ENCODE measurements at places on chromosomes 4 and X.
A peak's percentile ranks its signal among the peaks of the same experiment; 100 is the strongest.

- peak; percentile 51 for DNase-seq
Measured at GRCh38 chr4:139015948-139016471, 429 bp downstream of the NOCT start.

DNA sequence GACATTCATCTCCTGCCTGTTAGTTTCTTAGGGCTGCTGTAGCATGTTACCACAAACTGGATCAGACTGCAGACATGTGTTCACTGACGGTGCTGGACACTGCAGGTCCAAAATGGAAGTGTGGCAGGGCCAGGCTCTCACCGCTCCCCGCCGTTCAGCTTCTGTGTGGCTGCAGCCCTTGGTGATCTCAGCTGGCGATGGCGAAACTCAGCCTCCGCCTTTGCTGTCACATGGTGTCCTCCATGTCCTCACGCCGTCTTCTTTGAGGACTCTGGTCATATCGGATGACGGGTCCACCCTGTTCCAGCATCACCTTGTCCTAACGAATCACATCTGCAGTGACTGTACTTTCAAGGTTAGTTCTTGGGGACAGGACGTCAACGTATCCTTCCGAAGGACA, 25.9 kb upstream of the HELT start:
- no peak for DNase-seq

DNA sequence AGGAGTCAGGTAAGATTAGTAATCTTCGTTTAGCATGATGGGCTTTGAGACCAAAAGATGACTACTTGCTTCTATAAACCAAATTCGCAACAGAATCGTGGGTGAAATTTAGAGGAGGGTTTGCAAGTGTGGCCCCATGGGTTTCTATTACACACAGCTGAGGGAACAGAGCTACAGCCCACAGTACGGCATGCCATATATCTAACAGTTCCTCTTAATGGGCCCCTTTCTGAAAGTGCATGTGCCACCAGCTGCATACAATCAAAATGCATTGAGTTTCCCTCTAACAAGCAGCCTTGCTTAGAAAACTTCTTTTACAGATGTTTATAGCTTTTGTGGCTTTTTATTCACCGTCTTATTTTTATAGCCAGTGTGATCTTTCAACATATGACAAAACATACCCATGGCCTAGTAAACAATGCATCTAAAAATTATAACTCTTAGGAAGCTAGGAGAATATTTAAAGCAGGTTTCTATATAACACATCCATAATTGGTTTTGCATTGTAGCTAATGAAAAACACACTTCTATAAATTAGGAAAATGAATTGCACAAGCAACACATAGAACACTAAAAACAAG, 202.1 kb downstream of the PRDM5 start:
- no peak for DNase-seq

GRCh38 chr4:891747-892146, 40.4 kb downstream of the GAK start:
- DNase-seq, result no peak

DNA sequence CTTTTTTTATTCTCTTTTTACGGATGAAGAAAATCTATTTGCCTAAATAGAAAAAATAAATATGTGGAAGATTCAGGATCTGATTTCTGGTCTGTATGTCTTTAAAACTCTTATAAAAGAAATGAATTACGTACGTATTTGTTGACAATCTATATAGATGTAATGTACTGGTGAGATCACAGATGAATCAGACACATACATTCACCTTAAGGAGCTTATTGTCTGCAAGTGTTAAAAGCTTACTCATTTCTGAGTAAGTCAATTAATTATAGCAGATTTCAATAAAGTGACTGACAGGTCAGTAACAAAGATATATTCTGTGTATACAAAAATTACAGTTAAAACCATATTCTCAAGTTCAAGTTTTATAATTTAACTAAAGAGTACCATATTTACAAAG, 66.6 kb upstream of the NAF1 start:
- no peak for DNase-seq

GRCh38 chr4:126687655-126688358, 945.0 kb upstream of the INTU start:
- DNase-seq, result peak; percentile 29

DNA sequence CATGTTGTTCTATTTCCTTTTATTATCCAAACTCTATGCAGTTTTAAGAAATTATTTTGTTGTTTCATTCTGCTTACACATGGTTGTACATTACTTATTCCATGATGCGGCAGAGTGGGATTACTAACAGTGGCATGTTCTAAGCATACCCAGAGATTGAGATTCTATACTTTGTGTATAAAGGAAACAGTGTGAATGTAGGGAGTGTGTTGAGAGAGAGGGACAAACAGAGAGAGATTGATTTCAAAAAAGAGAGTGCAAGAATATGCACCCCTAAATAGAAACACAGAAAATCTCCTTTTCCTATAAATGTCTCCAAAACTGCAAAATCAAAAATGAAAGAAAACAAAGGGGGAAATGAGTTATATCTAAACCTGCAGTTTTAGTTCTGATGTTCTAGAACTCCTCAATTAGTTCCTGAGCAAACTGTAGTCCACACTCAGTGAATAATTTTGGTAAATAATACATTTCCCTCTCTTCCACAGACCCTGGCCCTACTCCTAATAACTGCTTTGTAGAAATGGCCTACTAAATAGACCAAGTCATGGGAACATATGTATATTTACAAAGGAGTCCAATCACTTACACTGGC, 31.0 kb downstream of the SLC9B1 start:
- no peak for DNase-seq

GRCh38 chr4:116005037-116005805, 891.8 kb upstream of the NDST4 start:
- no peak for DNase-seq

- DNase-seq, result no peak
Measured at GRCh38 chr4:150178161-150178560, 99.9 kb downstream of the DCLK2 start.

GRCh38 chr4:175639346-175639745, 172.7 kb downstream of the GPM6A start:
- DNase-seq, result no peak

- DNase-seq, result peak; percentile 2
Measured at GRCh38 chrX:40579900-40580536, 752 bp upstream of the ATP6AP2 start.

DNA sequence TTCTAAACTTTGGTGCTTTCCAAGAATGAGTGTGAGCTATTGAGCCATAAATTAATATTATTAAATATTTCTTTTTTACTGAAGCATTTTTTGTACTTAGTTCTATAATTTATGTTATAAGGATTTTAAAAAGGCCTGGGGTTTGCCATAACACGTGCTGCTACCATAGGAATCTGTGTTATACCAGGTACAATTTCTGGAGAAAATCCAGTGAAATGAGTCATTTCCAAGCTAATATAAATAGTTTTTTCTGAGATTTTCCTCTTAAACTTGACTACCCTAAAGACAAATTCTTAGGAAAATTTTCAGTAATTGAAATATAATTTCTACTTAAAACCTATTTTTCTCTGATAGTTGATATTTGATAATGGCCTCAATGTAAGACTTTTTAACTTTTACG, 130.8 kb downstream of the TLL1 start:
- DNase-seq, result no peak

DNA sequence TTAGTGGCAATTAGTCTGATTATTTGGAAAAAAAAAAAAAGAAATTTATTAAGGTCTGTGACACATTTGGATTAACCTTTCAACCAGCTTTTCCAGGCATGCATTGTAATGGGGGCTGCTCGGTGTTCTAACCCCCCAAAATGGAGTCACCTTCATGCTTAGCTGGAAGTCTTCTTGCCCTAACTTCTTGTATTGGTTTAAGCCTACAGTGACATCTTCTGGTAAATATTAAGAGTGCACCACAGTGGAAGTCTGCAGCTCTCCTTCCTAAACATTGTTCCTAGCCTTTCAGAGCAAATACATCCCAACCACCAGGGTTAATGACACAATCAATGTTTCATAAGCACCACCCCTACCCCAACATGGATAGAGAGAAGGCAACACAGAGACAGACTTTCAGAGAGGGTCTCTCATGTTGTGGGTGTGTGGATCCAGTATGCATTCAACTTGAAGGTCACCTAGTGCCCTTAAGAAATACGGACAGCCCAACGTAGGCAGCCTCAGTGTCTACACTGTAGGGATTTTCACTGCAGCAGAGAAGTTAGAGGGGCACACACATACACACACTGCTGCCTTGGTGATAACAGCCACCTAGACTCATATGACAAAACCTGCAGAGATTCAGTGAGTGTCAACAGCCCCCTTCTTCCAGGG, 142.9 kb upstream of the MBNL3 start:
- DNase-seq, result peak; percentile 43

- no peak for DNase-seq
Measured at GRCh38 chr4:3530051-3530450, 2.2 kb downstream of the LRPAP1 start.

GRCh38 chrX:154136627-154137161, 7.3 kb upstream of the OPN1LW start:
- peak; percentile 76 for DNase-seq

- DNase-seq, result peak; percentile 97
Measured at GRCh38 chr4:86594559-86595425, 677 bp downstream of the PTPN13 start.

DNA sequence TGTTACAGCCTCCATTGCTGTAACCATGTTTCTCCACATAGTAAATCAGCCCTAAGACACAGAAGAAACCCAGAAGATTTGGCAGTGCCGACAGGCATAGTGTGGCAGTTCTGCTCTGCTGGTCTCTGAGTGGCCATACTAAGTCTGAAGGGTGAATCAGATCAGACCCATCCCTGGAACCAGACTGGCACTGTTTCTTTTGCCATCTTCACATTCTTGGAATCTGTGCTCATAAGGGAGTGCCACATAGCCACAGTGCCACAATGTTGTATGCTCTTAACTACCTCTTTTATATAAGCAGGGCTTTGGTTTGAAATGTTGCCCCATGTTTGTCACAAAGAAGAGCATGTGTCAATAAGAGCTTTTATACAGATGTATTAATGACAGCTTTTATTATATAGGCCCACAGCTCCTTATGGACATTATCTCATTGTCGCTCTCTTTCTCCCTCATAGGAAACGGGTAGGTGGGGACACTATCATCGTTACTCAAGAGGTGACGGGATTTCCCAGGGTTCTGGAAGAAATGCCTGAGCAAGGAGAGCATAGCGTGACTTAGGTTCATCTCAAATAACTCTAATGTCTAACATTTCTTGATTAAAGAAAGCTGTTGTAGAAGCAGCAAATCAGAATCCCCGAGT, 128.2 kb downstream of the CBR4 start:
- DNase-seq, result no peak

All from foreskin fibroblast (primary cell).